Small intestine (tissue), 16 donors: ENCODE measurements at places on chromosomes 7 and 10.

DNA sequence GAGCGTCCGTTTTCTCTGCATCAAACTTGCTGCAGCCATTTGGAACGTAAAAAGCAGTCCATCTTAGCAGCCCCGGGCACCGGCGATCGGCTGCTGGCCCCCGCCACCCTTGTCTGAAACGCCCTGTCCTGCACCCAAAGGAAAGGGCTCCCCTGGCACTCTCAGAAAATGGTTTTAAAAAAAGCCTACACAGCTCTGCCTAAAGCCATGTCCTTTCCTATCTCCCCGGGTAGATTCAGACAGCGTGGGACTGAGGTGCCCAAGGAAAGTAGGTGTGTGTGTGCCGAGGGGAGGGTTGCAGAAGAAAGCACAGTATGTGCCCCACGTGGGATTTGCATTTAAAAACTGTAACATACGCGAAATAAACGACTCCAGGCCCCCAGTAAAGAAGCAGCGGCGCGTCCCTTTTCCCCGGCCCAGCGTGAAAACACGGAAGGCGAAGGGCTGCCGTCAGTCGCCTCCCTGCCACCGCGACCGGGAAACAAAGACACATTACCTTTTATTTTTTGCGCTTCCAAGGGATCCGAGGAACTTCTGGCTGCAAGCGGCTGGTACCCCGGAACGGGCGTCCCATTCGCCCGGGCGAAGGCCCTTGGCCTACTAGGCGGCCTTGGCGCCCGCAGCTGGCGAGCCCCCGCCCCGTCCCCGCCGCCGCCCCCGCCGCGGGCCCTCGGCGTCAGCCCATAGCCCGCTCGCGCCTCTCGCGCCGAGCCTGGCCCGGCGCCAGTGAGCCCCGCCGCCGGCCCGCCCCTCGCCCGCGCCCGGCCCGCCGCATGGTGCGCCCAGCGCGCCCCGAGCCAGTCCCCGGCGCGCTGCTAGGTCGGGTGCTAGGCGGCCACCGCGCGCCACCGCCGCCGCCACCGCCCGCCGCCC, 304.6 kb downstream of the PRPF18 start:
- no peaks in the 10 kb centered on the region for H3K4me1 ChIP-seq
- H3K27me3 ChIP-seq: peaks cover 17% of the 10 kb centered on the region
- H3K27ac ChIP-seq: peak overlapping the region; percentile 15
- no peak for DNase-seq
- H3K36me3 ChIP-seq: no peaks in the 10 kb centered on the region
- H3K4me3 ChIP-seq: peak overlapping the region; percentile 44

DNA sequence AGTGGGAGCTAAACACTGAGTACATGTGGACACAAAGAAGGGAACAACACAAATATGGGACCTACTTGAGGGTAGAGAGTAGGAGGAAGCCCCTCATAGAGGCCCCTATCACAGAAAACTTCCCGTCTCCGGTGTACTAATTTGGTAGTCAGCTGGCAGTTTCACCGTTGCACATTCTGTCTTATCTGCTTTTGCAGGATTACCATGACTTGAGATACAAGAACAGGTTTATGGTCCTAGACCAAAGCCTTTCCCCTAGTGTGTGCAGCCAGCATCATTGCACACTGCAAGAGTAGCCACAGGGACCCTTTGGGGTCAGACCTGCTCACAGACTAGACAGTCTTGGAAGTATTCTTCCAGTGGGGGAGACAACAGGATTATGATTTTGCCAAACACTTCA, 5.9 kb upstream of the IFIT1B start:
- H3K27me3 ChIP-seq: no peaks in the 10 kb centered on the region
- DNase-seq: peak; percentile 31
- H3K36me3 ChIP-seq: no peaks in the 10 kb centered on the region
- peaks cover 3% of the 10 kb centered on the region for H3K4me1 ChIP-seq
- no peak overlapping the region for H3K4me3 ChIP-seq

GRCh38 chr10:38070501-38070900, 23.6 kb upstream of the ZNF37A start:
- no peaks in the 10 kb centered on the region for H3K27me3 ChIP-seq
- H3K4me1 ChIP-seq: no peaks in the 10 kb centered on the region
- DNase-seq: no peak
- no peak overlapping the region for H3K27ac ChIP-seq

- H3K27ac ChIP-seq: no peak overlapping the region
- no peak overlapping the region for H3K4me3 ChIP-seq
- DNase-seq: no peak
- peaks cover 45% of the 10 kb centered on the region for H3K4me1 ChIP-seq
- no peaks in the 10 kb centered on the region for H3K27me3 ChIP-seq
Observed at GRCh38 chr7:24829787-24830186, 72.5 kb upstream of the GSDME start.

DNA sequence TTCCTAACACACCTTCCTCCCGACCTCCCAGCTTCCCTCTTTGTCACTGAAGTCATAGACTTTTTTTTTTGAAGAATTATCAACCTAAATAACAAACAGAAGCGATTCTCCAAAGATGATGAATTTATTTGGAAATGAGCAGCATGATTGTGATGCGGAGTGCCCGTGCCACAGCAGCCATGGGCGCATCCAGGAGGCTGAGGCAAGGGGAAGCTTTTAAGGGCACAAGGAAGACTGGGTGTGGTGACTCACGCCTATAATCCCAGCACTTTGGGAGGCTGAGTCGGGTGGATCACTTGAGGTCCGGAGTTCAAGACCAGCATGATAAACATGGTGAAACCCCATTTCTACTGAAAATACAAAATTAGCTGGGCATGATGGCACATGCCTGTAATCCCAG, 16.2 kb upstream of the GIMAP8 start:
- H3K27ac ChIP-seq: no peak overlapping the region
- H3K4me3 ChIP-seq: no peak overlapping the region
- H3K27me3 ChIP-seq: no peaks in the 10 kb centered on the region
- DNase-seq: no peak
- no peaks in the 10 kb centered on the region for H3K36me3 ChIP-seq

- H3K4me1 ChIP-seq: no peaks in the 10 kb centered on the region
- no peaks in the 10 kb centered on the region for H3K27me3 ChIP-seq
- no peak overlapping the region for H3K27ac ChIP-seq
- no peak for DNase-seq
Observed at GRCh38 chr10:37703114-37703513, 154.3 kb downstream of the ZNF248 start.

DNA sequence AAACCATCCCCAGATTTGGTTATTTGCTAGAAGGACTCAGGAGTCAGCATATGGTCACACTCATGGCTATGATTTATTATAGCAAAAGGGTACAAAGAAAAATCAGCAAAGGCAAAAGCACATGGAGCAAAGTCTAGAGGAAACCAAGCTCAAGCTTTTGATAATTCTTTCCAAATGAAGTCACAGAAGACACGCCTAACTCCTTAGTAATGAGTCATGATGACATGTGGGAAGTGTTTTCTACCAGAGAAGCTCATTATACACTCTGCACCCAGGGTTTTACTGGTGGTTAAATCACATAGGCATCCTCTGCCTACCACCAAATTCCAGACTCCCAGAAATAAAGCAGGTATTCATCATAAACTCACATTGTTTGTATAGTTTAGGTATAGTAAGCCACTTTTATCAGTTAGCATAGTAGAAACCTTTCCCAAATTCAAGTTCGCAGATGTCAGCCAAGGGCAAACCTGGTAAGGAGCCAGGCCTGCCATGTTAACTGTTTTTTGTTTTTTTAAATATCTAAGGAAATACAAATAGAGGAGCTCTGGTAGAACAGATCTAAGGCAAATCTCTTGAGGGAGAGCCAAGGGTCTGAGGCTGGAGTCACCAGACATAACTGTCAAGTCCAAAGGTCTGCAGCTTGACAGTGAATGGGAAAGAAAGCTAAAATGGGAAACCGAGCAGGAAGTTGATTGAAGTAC, 15.4 kb upstream of the HIBADH start:
- no peak overlapping the region for H3K4me3 ChIP-seq
- H3K36me3 ChIP-seq: no peaks in the 10 kb centered on the region
- H3K27ac ChIP-seq: peak overlapping the region; percentile 84
- no peaks in the 10 kb centered on the region for H3K4me1 ChIP-seq
- H3K27me3 ChIP-seq: no peaks in the 10 kb centered on the region
- DNase-seq: peak; percentile 96

DNA sequence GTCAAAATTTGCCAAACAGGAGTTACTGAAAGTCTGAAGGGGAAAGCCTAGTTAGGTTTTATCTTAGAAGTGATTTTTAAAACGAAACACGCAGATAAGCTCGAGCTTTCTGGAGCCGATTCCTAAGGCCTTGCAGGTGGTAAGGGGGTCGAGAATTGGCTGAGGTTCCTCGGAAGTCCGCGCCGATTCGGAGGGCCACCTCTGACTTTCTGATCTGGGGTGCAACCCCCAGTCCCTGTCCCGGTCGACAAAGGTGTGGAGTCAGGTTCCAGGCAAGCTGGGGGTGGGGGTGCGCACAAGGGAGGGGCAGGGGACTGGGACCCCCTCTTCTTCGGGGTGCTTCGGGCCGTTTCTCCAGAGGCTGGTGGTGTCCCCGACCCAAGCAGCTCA, 701 bp upstream of the CUL1 start:
- H3K4me3 ChIP-seq: peak overlapping the region; percentile 53
- H3K27me3 ChIP-seq: no peaks in the 10 kb centered on the region
- peak; percentile 11 for DNase-seq
- no peaks in the 10 kb centered on the region for H3K36me3 ChIP-seq
- peak overlapping the region; percentile 96 for H3K27ac ChIP-seq

GRCh38 chr10:28902215-28902614, 224.9 kb downstream of the BAMBI start:
- no peak overlapping the region for H3K27ac ChIP-seq
- H3K4me1 ChIP-seq: peaks cover 7% of the 10 kb centered on the region
- no peak overlapping the region for H3K4me3 ChIP-seq
- DNase-seq: no peak

DNA sequence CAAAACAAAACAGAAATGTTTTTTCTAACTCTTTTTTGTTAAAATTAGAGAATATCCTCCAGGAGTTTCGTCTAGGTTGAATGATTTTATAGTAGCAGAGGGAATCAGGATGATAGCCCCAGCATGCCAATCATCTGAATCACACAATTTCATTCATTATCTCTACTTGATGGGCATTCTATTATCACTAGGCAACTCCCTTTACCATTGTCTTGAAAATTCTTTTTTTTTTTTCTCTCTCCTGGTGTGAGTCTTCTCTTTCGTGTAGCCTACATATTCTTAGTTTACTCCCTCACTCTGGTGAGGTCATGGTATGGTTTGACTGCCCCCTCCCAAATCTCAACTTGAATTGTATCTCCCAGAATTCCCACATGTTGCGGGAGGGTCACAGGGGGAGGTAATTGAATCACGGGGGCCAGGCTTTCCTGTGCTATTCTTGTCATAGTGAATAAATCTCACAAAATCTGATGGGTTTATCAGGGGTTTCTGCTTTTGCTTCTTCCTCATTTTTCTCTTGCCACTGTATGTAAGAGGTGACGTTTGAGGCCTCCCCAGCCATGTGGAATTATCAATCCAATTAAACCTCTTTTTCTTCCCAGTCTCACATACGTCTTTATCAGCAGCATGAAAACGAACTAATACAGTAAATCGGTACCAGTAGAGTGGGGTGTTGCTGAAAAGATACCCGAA, 105.0 kb downstream of the OTUD1 start:
- H3K4me3 ChIP-seq: no peak overlapping the region
- no peaks in the 10 kb centered on the region for H3K36me3 ChIP-seq
- H3K27ac ChIP-seq: no peak overlapping the region
- H3K4me1 ChIP-seq: no peaks in the 10 kb centered on the region
- DNase-seq: no peak

- no peak overlapping the region for H3K27ac ChIP-seq
- H3K27me3 ChIP-seq: no peaks in the 10 kb centered on the region
- no peak for DNase-seq
- no peaks in the 10 kb centered on the region for H3K36me3 ChIP-seq
- H3K4me1 ChIP-seq: no peaks in the 10 kb centered on the region
- H3K4me3 ChIP-seq: no peak overlapping the region
Observed at GRCh38 chr7:121634356-121634755, 238.2 kb upstream of the FAM3C start.

DNA sequence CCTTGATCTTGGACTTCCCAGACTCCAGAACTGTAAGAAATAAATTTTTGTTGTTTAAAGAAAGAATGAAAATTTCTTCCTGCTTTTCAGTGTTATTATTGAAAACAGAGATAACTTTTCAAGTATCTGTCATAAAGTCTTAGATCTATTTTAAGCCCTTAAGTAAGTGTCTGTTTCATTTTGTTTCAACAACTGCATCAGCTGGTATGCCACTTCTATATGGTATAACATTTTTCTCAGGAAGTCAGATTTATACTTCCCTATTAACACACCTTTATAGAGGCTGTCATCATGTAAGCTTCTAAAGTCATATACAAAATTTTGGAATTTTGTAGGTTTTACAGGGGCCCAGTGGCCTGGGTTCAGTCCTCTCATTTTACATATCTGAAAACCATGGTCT, 24.4 kb downstream of the RALA start:
- H3K27me3 ChIP-seq: no peaks in the 10 kb centered on the region
- H3K27ac ChIP-seq: no peak overlapping the region
- H3K4me3 ChIP-seq: no peak overlapping the region
- DNase-seq: no peak
- peaks cover 12% of the 10 kb centered on the region for H3K4me1 ChIP-seq

DNA sequence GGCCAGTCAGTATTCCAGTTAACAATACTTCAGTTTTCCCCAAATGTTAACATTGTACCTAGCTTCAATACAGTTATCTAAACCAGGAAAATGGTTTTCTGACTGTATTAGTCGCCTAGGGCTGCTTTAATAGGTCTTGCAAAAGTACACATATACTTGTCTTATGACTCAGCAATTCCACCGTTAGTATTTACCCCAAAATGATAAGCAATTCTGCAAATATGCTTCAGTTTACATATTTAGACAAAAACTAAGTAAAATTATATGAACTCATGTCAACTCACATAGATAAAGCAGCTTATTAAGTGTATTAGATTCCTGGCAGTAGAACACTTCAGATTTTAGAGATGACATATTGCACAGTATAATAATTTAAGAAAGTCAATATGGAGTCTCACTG, 363.3 kb downstream of the ARL4A start:
- no peak overlapping the region for H3K4me3 ChIP-seq
- H3K4me1 ChIP-seq: no peaks in the 10 kb centered on the region
- H3K27me3 ChIP-seq: no peaks in the 10 kb centered on the region
- DNase-seq: no peak

DNA sequence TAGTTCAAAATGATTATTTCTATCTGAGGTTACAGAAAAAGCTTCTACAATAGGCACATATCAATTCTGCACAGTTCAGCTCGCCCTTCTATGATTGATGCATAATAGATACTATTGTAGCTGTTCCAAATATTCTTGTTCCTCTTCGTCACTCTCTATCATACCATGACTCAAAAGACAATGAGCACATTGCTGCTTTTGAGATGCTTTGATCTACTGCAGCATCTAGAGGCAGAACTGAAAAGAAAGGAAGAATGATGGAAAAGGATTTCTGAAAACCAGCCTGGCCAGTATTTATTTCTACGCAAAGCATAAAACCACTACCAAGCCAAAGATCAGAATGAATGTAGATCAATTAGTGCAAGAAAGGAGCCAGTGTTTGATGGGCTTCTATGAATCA, 59.3 kb upstream of the PLXDC2 start:
- H3K27me3 ChIP-seq: no peaks in the 10 kb centered on the region
- no peaks in the 10 kb centered on the region for H3K36me3 ChIP-seq
- no peak for DNase-seq
- no peak overlapping the region for H3K4me3 ChIP-seq
- no peak overlapping the region for H3K27ac ChIP-seq
